ENCODE measurements at places on chromosomes 7 and 10.

- DNase-seq: no peak
These were observed 189.2 kb upstream of the MGMT start for GRCh38 chr10:129277841-129278240.

- no peak for DNase-seq
These were observed 72.1 kb upstream of the SEC61G start for GRCh38 chr7:54831046-54831643.

- DNase-seq: no peak
These were observed 200.9 kb downstream of the CXCL12 start for GRCh38 chr10:44183667-44184632.

DNA sequence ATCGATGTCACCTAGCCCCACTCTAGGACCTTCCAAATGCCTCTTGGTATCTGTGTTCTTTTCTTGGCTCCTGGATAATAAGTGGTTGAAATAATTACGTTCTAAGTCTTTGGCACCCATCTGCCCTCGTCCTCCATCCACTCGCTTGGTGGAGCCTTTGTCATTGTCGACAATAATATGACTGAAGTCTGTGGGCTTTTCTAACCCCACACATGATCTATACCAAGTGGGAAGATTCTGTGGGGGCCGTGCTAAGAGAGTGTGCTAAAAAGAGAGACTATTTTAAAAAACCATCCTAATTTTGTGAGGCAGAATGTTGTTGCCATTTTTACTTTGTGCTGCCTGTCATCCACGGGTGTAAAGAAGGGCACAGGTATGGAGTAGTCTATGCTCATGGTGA, 113.1 kb downstream of the GALNT17 start:
- no peak for DNase-seq

DNA sequence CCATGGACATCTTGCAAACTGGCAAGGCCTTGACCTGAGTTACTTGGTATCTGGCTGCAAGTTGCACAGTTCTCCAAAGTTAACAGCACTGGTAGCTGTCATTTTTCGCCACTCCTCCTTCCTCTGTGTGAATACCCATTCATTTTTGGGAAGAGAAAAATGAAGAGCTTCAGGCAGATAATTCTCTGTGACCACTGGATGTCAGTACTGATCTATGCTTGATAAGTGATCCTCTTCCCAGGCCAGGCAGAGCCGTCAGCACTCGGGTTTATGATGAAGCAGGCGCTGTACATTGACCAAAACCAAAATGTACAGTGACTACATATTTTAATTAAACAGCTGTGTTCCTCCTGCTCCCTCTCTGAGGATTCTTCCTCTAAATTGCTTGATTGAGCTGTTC, 55.9 kb upstream of the PDZD8 start:
- DNase-seq: no peak

DNA sequence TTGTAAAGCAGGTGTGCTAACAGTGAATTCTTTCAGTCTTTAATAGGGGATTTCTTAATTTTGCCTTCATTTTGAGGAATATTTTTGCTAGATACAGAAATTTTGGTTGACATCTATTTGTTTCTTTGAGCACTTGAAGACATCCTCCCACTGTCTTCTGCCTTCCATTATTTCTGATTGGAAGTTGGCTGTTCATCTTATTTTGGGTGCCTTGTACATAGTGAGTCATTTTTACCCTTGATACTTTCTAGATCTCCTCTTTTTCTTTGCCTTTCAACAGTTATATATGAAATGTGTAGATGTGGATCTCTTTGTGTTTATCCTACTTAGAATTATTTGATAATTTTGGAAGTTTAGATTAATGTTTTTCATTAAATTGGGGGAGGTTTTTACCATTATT, 631.0 kb downstream of the AUTS2 start:
- no peak for DNase-seq

DNA sequence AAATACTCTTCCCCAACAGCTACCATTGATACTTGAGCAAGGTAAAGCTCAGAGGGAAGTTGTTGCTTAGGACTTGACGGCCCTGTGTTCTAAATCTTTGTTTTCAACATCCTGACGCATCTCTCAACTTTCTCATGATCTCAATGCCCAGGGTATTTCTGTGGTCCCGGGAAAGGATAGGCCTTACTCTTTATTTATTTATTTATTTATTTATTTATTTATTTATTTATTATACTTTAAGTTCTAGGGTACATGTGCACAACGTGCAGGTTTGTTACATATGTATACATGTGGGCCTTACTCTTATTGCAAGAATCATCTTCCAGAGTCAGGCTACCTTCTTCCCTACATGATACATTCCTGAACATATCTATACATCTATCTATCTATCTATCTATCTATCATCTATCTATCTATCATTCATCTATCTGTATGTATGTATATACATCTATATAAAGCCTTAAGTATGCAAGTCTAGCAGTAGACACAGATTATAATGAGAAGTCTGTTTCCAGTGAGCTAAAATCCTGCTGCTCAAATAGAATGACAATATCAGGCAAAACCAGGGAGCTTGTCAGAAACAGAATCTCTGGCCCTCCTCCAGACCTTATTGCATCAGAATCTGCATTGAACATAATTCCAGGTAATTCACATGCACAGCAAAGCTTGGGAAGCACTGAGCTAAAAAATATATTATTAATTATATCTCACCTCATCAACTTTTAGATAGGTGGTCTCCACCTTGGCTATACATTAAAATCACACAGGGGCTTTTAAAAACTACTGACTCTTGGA, 12.2 kb upstream of the CPA5 start:
- DNase-seq: no peak

- DNase-seq: no peak
These were observed 49.0 kb downstream of the WNT2 start for GRCh38 chr7:117273814-117274225.

DNA sequence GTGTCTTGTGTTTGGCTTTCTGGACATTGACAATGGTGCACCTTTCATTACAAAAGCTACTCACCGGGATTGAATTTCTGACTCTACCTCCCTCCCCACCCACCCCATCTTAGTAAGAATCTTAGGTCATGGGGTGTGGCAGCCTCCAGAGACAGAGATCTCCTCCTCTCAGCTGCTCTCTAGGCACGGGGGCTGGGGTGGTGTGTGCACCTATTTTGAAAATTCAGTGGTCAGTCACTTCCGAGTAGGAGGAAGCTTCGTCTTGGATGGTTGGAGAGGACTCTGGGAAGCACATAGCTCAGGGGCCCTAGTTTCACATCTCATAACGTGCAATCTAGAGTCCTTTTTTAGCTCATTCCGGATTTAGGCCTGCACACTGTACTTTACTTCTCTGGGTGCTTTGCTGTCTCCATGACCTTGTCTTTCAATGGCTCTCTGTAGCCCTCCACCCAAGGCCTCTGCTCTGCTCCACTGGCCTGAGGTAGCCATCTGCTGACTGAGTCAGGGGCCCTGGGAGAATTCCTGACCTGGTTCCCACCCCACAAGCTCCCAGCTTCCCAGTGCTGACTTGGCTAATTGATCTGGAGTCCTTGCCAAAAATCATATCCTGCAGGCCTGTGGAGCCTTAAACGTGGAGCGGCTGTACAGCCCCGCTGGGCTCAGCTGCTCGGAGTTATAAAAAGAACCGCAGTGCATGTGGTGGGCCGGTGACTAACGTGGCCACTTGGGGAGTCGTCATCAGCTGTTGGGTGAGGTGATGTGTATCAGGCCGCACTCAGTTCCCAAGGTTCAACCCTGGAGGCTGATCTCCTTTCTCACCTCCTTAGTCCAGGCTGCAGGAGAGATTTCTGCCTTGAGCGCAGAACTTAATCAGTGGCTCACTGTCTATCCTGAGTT, 19.3 kb upstream of the ADAMTS14 start:
- DNase-seq: no peak
